GM13977 (cell line): ENCODE measurements at places on chromosomes 3 and 15.

- DNase-seq: peak; percentile 42
Measured at GRCh38 chr15:75694241-75695182, 18.1 kb downstream of the CSPG4 start.

GRCh38 chr3:177150970-177151627 is 46.2 kb downstream of the TBL1XR1 start:
- DNase-seq: peak; percentile 34

- DNase-seq: no peak
Measured at GRCh38 chr3:155179437-155179827, 99.3 kb downstream of the MME start.

DNA sequence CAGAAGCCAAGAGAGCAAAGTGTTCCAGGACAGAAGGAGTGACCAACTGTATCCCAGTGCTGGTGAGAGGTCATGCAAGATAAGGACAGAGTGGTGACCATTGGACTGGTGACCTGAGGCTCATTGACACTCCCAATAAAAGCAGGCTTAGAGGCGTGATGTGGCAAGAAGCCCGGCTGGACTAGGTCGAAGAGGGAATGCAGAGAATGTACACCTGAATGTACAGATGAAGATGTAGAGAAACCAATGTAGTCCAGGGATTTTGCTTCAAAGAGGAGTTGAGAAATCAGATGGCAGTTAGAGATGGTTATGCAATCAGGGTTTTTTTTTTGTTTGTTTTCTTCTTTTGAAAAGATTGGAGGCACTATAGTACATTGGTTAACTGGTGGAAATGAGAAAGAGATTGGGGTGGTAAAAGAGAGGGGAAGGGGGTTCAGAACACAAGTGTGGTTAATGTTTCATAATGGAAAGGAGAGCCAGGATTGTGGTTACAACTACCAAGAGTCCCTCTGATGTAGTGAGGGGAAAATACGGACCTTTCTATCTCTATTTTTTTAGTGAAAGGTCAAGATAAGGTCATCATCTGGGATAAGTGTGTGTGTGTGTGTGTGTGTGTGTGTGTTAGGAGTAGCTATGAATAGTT is 23.3 kb downstream of the ST3GAL6 start:
- DNase-seq: no peak

DNA sequence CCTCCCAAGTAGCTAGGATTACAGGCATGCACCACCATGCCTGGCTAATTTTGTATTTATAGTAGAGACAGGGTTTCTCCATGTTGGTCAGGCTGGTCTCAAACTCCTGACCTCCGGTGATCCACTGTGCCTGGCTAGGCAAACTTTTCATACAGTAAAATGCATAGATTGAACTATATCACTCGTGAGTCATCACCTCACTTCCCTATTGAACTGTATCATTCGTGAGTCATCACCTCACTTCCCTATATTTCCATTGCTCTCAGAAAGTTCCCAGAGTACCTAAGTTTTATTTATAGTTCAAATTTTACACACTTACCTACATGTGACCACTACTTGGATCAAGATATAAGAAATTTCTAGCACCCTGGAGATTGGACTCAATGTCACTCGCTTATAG is 73.6 kb upstream of the ACAD9 start:
- no peak for DNase-seq
